ENCODE measurements at places on chromosomes 3 and 15.

DNA sequence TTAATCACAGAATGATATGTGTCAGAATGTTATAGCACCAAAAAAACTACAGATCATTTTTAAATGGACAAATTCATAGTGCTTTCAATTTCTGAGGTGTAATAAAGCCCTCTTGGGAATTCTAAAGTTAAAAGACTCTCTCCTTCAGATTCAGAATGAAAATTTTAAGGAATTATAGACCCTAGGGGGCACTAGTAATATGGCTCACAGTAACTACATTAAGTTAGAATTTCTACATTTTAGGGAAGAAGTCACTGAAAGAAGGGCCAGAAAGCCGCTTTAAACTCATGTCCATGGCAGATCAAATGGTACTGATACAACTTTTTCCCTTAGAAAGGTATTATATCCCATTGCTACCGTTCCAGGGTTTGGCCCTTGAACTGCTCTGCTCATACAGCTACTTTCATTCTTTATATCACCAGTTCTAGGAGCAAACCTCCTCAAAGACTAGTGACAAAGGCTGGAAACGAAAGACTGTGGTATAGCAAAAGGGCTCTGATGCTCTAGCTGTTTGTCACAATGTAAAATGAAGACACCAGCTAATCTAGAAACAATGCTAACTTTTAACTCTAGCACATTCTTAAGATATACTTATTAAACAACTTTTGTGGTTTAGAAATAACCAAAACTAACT, 18.1 kb downstream of the DAZL start:
- DNase-seq: no peak

- no peak for DNase-seq
Observed at GRCh38 chr3:51706788-51707731, at the start of gene GRM2. GRM2 (plus strand) TSS chr3:51707068; CDS start chr3:51708984, 1,916 bp downstream.

DNA sequence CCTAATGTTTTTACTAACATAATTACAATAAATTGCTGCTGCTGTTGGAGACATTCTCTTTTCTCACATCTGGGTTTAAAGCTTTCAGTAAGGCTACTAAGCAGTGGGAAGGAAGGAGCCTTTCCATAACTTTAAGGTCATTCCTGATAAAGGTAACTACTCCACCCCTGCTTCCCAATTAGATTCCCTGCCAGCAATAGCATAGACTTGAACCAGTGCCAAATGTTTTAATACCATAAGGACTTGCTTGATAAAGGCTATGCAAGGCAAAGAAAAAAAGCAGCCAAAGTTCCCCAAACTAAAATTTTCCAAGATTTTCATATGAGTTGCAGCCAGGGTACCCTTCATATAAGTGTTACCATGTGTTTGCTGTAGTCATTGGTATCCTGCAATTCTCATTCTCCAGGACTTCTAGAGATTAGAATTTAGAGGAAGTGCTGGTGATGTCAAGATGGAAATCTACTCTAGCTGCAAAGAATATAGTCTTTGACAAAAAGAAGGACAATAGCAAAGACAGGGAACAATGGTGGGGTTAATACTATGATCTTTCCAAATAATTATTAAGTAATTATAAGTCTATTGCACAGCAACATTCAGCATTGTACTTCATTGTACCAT, 106.1 kb downstream of the FILIP1L start:
- no peak for DNase-seq

GRCh38 chr3:122067214-122067550, 12.0 kb downstream of the CD86 start:
- no peak for DNase-seq

- no peak for DNase-seq
Observed at GRCh38 chr3:21531909-21532308, 219.1 kb downstream of the ZNF385D start.

GRCh38 chr3:77707281-77707680, 667.4 kb downstream of the ROBO2 start:
- no peak for DNase-seq

GRCh38 chr3:51945926-51946705, 4.0 kb downstream of the PARP3 start:
- no peak for DNase-seq

GRCh38 chr3:186181901-186182300, 73.0 kb upstream of the ETV5 start:
- no peak for DNase-seq

DNA sequence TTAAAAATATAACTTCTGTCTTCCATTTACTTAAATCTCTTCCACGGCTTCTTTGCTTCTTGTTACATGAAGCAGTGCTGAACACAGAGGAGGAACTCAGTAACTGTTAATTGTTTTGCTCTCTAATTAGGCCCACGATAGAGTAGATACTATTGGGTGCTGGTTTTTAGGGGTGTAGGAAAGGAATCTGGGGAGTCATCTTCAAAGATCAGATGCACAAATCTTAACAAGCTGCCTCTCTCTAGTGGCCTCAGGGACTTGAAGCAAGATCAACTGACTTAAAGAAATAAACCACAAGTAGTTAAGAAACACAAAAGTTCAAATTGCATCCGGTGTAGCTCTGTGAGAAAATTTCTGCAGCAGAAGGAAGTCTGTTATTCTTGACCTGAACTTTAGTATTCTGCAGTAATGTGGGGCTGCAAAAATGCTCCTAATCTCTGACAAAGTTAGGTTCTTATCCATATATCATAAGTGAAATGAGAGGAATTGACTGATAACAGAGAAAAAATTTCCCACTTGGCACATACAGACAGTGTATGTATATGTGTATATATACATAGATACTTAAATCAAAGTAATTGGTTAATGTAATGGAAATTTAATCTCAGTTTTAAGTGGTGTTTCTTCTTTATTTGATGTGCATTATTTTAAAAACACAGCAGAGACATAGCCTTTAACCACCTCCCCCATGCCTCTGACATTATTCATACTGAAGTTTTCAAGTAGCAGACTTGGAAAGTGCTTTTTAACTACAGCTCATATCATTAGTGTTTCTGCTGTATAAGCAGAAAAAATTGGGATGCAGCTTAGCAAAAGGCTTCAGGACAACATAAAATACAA, 51.8 kb downstream of the CHST2 start:
- no peak for DNase-seq

- DNase-seq: no peak
Observed at GRCh38 chr3:8593021-8593827, 51.4 kb downstream of the SSUH2 start.

DNA sequence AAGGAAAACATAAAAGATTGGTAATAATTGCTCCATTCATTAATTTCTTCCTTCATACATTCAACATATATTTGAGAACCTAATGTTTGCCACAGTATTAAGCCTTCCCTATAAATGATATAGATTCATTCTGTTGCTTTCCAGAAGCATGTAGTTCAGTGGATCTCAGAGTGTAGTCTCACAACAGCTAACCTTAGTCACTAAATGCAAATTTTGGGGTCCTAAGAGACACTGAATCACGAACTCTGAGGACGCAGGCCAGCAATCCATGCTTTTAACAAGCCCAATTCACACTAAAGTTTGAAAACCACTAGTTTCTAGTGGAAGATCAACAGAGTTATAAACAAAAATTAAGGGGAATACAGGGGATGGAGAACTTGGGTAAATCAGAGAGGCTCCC, 7.2 kb upstream of the AQR start:
- DNase-seq: no peak

DNA sequence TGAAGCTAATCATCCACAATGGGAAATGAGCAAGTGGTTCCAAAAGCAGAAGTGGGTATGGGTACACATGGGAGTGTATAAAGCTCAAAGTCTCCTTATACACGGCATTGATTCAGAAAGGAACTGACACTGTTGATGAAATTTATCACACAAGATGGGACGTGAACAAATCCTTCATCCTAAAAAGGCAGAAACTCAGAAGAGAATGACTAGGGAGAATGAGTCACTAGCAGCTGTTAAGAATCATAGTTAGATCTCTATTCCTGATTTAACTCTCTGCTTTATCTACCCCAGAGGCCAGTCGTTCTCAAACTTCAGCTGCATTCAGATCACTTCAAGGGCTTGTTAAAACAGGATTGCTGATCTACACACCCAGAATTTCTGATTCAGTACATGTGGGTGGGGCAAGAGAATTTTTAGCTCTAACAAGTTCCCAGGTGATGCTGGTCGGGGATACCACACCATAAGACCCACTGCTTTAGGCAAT, 97.7 kb upstream of the PHLDB2 start:
- DNase-seq: no peak

- no peak for DNase-seq
Observed at GRCh38 chr3:193865339-193865738, 270.6 kb upstream of the HES1 start.

DNA sequence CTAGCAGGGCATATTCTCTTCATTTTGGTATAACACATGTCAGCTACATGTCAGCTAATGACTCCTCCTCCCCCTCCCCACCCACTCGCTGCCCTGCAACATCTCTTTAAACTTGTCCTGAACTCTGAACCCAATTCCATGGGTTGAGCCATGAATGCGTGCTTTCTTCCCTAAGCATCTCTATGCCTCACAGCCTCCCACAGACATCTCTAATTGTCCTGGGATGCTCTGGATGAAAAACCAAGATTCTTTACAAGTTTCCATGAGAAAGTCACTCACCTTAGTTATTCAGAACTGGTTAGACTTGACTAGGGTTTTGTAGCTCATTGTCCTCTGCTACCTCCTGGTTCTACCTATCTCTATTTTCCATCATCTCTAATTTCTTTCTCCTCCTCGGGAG, 629.1 kb downstream of the TBL1XR1 start:
- no peak for DNase-seq

DNA sequence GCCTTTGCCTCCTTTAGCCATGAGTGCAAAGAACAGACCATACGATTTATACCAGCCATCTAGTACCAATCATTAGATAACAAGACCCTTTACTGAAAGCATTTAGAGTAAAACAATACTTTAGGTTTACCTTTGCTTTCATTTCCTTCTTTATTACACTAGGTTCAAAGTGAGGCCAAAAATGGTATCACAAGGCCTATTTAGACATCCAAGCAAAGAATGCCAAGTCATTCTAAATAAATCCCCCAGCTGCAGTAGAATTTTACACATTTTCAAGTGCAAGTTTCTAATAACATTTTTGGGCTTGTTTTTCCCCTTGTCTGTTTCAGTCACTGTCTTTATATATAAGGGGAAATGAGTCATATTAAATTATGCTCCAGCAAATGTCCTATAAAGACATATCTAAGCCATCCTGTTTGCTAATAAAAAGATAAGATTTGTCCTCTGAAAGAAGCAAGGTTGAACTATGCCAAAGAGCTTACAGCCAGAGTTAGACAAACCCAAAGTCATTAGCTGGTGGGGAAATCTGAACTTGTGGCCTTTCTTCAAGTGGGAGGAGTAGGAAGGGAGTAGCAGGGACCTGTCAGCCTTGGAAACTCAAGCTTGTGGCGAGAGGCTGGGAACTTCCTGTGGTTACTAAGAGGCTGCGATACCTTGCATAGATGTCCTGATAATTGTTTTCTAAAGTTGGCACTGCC, 232.7 kb downstream of the MECOM start:
- no peak for DNase-seq

DNA sequence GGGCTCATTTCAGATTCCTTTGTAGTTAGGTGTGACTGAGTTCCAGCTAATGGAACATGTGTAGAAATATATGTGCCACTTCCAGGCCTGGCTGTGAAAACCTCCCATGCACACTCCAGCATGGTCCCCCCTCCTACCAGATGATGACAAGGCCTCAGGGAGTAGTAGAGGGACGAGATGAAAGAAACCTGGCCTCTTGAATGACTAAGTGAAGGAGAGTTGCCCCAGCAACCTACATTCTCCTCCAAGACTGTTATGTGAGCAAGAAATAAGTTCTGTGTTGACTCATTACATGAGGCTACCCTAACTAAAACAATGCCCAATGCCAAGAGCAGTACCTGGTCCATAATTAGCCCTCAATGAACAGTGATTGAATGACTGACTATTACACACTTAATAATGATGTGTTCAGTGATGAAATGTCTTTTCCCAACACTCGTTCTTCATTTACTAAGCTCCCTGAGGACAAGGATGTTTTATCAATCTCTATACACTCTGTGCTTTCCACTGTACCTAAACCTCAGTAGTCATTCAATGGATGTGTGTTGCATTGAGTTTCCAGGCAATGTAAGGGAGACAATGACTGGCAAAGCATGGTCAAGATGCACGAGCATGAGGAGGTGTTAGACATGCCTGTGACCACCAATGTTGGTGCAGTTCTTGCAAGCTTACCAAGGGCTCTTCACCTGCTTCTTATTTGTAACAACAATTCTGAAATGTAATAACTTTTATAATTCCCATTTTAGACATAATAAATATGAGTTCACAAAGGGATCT, 62.0 kb upstream of the BCL6 start:
- no peak for DNase-seq

GRCh38 chr15:83657549-83657948, 3.6 kb downstream of the ADAMTSL3 start:
- no peak for DNase-seq

DNA sequence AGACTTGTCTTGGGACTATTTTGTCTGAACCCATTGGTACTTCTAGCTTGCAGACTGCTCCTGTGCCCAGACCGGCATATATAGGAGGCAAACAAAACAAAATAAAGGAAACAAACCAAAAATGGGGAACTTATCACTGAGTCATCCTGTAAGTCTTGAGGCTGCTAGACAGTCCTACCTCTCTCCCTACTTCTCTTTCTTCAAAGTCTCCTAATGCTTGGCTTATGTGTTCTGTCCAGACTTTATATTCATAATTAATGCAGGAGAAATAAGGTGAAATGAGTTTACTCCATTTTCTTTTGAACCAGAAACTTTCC, 266.2 kb downstream of the ZNF385D start:
- DNase-seq: no peak

GRCh38 chr3:139718415-139718814, 40.6 kb upstream of the NMNAT3 start:
- DNase-seq: no peak

DNA sequence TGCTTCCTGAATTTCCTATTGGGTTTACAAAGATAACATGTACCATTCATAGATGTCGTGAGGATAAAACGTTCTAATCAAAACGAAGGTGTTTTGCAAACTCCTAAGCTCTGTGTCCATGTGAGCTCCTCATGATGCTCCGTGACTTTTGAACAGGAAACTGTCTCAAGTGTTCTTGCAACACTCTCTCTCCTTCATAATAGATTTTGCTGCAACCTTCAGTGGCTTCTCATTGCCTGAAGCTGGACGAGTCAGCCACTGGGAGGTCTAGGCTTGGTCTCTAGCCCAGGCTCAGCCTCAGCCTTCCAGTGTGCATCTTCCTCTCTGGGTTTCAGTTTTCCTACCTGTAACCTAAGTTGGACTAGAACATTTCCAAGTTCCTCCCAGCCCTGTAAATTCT, 18.7 kb upstream of the BCL2A1 start:
- no peak for DNase-seq

Measured in stimulated activated CD8-positive, alpha-beta memory T cell treated with anti-CD3 and anti-CD28 coated beads, Interleukin-4, amount 100 ng/mL, for 1 hour (primary cell).